Effector CD8-positive, alpha-beta T cell (primary cell): ENCODE measurements at places on chromosomes 7 and 10.

- DNase-seq: no peak
Measured at GRCh38 chr7:151899513-151900360, 22.8 kb upstream of the PRKAG2 start.

- DNase-seq: peak; percentile 6
Measured at GRCh38 chr7:142880876-142881505, 4.6 kb downstream of the TRPV6 start.

DNA sequence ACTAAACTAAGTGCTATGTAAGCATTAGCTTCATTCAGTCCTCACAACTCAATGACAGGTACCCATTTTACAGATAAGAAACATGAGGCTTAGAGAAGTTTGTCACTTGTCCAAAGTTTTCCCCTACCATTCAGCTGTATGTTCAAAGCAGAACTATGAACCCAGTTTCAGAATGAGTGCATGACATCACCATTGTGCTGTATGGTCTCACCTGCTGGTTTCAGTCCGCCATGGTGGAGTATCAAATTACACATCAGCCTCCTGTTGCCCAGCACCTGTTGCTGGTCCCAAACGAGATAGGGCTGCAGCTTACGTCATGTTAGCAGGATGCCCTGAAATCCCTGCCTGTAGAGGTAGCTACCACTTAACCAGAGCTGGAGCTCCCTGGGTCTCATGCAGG lies 95.0 kb downstream of the DYNC1I1 start:
- no peak for DNase-seq

GRCh38 chr10:118057361-118057760 lies 10.6 kb upstream of the RAB11FIP2 start:
- DNase-seq: no peak

DNA sequence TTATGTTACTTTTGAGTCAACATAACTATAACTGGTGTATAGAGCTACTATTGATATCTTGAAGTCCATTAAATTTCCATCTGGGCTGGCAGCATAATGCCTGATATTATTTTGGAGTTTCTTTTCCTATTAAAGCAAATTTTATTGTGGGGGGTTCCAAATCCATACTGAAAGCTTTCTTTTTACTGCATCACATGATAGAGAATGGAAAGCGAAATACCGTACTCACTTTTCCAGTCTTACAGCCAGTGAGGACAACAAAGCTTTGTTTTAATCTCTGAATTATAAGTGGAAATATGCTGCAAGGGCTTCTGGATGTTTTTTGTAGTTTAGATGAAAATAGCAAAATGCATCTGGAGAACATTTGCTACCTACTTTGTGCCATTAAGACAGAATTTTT lies 477.5 kb upstream of the SEMA3D start:
- DNase-seq: no peak

DNA sequence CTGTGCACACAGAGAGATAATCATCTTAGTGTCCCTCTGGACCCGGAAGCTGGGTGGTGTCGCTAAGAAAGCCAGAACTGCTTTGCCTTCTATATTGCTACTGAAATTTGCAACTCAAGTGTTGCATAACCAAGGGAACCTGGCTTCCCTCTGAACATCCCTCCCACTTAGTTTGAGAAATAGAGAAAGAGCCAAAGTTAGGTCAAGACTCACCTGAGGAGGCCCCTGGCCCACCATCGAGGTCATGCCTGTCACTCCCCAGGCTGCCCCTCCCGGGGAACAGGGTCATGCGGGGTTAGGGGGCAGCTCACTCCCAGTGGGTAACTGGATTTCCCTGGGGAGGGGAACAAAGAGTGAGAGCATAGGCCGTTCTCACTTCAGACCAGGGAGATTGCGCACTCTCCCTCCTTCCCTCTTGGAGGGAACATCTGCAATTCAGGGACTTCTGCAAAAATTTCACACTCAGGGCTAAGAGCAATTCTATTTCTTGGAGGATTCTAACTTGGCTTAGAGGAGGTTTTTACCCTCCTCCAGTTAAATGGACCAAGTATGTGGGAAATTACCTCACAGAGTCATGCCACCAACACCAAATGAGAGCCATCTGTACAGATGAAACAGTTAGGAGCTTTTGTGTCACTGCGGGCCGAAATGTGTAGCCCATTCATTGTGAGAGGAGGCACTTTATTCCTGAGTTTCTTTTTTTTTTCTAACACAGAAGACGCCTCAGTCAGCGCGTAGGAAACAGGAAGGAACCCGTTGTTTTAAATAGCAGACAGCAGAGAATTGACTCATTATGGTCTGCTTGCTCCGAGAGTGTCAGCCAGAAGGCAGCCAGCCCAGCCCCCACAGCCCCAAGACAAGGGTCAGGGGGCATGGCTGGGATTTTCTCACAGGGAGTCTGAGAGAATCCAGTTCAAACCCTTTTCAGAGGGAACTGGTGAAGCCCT lies 221.3 kb downstream of the ARHGAP12 start:
- no peak for DNase-seq

- DNase-seq: no peak
Measured at GRCh38 chr7:129123510-129123857, 21.0 kb upstream of the TSPAN33 start.

DNA sequence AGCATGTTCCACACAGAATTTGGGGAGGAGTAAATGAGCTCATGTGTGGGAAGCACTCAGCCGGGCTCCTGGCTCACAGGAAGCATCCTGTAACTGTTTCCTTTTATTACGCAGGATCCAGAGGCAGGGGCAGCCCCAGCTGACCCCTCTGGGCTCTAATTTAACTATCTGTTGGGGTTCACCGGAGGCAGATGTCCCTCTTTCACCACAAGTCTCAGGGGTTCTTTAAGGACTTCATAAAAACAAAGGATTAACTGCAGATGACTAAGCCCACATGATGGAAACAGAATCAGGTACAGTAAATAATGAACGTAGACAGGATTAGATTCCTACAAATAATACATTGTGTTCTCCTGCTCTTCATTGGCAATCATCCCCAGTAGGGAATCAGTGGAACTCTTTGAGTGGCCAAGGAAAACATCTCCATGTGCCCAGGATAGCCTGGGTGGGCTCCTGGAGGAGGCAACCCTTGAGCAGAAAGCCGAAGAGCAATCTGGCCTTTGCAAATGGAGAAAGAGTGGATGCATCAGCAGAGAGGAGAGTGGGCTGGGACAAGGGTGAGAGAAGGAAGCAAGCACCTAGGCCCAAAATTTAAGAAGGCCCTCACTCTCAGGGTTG lies 24.6 kb downstream of the TBXAS1 start:
- no peak for DNase-seq

- no peak for DNase-seq
Measured at GRCh38 chr7:158782761-158783401, 46.4 kb downstream of the ESYT2 start.

DNA sequence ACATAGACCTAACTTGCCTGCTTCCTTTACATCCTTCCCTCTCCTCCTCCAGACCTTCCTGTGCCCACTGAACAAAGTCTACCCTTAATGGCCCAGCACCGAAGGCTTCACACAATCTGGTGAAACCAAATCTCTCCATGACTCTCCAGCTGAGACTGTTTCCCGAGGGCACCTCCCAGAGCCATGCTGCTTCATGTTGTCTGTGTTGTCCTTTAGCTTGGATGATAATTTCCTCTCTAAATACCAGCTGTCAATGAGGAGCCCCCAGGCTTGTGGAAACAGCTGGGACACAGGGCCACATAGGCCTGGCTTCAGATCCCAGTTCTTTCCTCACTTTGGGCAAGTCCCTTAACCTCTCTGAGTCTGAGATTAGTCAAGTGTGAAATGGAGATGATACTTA lies 54.3 kb downstream of the DLD start:
- DNase-seq: no peak

DNA sequence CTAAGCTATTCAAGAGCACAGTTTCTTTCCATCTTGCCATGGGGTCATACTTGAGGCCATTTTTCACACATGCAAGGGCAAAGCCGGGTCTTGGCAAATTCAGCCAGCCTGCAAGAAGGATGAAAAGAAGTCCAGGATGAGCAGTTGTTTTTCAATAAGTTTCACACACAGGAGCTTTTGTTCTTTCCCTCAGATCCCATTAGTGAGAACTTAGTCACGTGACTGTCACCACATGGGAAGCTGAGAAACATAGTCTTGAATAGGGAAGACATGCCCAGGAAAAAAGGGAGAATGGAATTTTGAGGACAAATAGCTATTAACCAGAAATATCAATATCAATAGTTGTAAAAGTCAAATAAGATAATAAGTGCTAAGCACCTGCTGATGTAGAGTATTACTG lies 137.7 kb downstream of the AHR start:
- no peak for DNase-seq

GRCh38 chr10:63829020-63829419 lies 307.8 kb downstream of the REEP3 start:
- no peak for DNase-seq

GRCh38 chr7:112422842-112423496 lies 27.3 kb upstream of the IFRD1 start:
- no peak for DNase-seq

DNA sequence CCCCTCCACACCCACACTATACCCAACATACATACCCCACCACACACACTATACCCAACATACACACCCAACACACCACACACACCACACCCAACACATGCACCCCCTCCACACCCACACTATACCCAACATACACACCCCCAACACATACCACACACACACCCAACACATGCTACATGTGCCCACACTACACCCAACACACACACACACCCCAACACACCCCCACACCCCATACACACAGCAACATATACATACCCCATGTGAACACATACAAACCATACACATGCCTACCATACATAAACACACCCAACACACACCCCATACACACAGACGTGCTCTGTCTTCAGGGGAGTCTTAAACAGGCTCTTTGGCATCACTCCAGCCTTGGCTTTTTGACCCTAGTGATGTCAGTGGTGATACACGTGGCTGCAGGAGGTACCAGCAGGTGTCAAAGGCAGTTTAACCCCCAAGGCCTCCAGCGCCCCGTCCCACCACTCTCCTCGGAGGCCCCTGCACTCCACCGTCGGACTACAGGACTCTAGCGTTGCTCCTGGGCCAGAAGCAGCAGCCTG lies 73.4 kb downstream of the HIPK2 start:
- DNase-seq: no peak

DNA sequence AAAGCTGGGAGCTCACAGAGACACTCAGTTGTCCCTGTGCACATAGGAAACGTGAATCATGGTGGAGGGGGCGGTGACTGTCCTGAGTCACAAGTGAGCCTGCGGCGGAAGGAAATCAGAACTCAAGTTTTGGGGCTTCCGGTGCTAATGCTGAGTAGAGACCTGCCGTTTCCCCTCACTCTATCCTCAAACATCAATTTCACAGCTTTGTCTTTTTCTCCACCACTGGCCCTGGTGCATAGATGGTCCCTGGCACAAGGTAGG lies 21.9 kb downstream of the ADCYAP1R1 start:
- no peak for DNase-seq

- no peak for DNase-seq
Measured at GRCh38 chr10:128036011-128036615, 90.1 kb downstream of the MKI67 start.

DNA sequence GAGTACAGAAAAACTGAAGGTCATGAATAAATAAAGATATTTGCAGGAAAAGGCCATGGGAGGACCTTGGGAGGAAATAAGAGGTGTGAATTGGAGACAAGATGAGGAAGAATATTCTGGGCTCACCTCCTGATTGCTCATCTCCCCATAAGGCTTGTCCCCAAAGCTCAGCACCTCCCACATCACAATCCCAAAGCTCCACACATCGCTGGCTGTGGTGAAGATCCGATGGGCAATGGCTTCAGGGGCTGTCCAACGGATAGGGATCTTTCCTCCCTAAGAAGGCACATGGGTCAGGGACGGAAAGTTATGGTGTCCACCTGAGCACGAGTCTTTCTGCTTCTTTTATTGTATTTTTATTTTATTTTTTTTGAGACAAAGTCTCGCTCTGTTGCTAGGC lies 12.9 kb downstream of the ZYX start:
- no peak for DNase-seq

- DNase-seq: no peak
Measured at GRCh38 chr10:110034596-110034995, 26.8 kb downstream of the ADD3 start.
